ENCODE measurements at places on chromosomes 3 and 15. TPM values are rescaled to one million over a fixed set of nuclear protein-coding genes. Genes with fewer than 3 reads are reported as not detected.

- no peak for DNase-seq
These were observed 13.3 kb downstream of the ZNF280D start for GRCh38 chr15:56719774-56720555.

- no peak for DNase-seq
These were observed 78.9 kb upstream of the TRIM42 start for GRCh38 chr3:140599009-140599408.

GRCh38 chr3:119468041-119468440 is 722 bp upstream of the POGLUT1 start:
- no peak for DNase-seq

GPR15 gene
- not detected for total RNA-seq

DNA sequence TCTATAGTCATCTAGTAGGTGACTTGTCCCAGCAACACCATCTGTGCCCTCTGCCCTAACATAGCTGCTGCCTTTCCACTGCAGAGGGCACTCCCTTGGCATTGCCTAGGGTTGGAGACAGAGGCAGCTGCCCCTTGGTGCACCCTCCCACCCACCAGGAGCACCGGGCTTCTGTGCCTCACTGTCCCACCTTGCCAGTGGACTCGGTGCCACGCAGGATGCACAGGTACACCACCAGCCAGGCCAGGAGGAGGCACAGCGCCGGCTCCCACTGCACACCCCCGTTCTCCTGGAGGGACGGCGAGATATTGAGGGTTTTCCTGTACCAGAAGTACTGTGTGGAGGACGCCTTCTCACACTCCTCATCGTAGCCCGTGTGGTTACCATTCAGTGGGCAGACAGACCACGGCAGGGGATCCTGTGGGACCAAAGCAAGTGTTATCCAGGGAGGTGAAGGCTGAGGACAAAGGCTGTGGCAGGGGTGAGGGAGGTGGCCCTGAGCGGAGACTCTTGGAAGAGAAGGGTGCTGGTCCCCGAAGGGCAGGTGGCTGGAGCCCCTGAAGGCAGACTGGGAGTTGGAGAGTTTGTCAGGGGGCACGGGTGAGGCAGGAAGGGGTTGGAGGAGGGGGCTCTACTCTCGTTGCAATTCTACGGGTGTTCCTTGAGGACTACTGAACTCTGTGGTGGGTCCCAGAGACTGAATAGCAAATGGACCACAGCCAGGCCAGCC is 20.6 kb downstream of the SLC6A20 start:
- peak; percentile 7 for DNase-seq

DNA sequence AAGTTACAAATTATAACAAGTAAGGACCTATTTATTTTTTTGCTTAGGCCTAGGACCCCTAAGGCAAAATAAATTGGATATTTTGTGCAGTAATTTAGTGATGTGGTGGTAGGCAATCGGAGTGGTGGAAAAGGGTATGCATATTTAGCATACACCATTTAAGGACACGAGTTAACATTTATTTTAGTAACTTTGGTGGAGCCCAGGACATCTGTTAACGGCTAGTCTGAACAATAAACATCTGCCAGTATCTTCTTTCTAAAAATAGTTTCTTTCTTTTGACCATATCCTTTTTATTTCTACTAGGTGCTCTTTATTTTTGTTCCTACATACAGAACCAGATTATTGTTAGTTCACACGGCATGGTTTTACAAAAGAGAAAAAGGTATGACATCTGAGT is 326.3 kb downstream of the CHL1 start:
- no peak for DNase-seq

DNA sequence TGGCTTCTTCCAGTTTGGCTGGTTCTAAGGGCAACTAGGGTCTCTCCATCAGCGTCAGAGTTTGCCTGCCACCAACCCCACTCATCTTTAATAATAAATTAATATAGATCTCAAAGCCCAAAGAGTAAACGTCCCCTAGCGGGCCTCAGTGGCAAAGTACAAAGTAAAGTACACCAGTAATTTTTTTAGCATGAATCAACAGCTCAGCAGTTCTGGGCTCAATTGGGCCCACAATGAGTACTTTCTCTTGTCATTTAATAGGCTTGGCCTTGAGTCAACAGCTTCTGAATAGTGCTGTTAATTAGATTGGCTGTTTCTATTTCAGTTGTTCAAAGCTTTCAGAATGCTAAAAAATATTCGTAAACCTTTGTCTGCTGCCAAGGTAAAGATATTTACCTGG is 89.0 kb upstream of the PFN2 start:
- DNase-seq: no peak

ISLR gene
- 82.3 TPM for total RNA-seq

ANKRD34C gene
- under 0.01 TPM for total RNA-seq

DNA sequence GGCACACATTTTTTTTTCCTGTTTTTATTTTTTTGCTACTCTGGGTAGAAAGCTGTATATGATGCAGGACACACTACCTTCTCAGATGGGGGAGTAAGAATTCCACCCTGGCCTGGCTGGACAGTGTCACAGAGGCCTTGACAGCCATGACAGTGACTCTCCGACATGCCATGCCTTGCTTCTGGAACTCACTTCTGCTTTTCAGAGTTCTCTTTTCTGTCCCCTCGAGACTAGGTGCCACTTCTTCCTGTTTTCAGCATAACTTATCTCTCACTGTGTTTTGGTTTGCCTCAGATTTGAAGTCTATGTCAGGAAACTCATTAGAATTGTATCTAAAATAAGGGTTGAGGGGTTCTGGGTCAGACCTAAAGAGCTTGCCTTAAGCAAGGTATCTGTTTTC is 69.1 kb upstream of the SEC13 start:
- DNase-seq: peak; percentile 37

GRCh38 chr15:52481915-52482314 is 46.8 kb downstream of the MYO5A start:
- DNase-seq: peak; percentile 73

ATP13A5 gene
- 0.09 TPM for total RNA-seq

CLRN1 gene
- 0.18 TPM for total RNA-seq

DNA sequence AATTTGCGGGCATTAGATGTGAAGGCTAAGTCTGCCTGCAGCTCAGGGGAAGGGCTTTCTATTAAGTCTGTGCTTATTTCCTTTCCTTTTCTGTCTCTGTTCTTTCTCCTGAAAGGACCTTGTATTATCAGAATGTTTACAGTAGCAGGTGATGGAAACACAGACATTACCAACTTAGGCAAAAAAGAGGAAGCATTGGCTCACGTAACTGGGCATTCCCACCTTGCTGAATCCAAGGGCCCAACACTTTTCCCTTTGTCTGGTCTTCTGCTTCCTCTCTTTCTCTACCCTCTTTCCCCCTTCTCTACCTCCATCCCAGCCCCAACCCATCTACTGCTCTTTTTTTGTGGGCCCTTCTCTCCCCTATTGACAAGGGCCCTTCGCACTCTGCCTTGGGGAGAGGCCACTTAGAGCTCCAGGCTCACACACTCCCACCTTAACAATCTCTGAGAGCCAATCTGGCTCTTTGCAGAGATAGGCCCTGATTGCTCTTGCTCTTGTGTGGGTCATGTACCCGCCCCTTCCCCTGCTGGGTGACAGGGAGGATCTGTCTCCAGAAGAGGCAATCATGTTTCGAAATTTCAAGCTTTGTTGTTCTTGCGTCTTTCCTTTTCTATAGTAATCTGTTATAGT is 35.0 kb downstream of the ACAA1 start:
- no peak for DNase-seq

GRCh38 chr3:193800138-193801043 is 207.4 kb downstream of the OPA1 start:
- peak; percentile 75 for DNase-seq

- no peak for DNase-seq
These were observed 6.4 kb downstream of the GRM7 start for GRCh38 chr3:6867269-6867668.

- DNase-seq: no peak
These were observed 31.5 kb downstream of the SQOR start for GRCh38 chr15:45666119-45666875.

RTP3 gene
- 0.04 TPM for total RNA-seq

GRCh38 chr15:61849447-61849846 is 210.8 kb downstream of the VPS13C start:
- DNase-seq: no peak

GRCh38 chr3:113006359-113007056 is 15.7 kb downstream of the GTPBP8 start:
- no peak for DNase-seq

DNA sequence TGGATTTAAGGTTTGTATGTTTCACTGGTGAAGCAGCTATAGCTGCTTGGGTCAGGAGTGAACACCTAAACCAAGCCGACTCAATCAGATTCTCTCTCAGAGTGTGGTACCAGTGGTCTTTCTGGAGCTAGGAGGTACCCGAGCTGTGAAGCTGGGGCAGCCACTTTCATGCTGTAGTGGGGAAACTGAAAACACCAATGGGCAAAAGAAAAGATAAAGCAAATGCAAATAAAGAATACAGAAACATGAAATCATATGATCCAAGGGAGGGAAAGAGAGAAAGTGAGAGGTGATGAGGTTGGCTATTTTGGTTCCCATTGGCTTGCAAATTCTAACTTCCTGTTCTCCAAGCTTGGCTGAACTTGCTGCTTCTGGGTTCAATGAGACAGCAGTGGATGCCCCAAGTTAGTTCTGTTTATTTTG is 212.3 kb upstream of the CFAP20DC start:
- DNase-seq: peak; percentile 23

NAA50 gene
- total RNA-seq: 122 TPM

DNA sequence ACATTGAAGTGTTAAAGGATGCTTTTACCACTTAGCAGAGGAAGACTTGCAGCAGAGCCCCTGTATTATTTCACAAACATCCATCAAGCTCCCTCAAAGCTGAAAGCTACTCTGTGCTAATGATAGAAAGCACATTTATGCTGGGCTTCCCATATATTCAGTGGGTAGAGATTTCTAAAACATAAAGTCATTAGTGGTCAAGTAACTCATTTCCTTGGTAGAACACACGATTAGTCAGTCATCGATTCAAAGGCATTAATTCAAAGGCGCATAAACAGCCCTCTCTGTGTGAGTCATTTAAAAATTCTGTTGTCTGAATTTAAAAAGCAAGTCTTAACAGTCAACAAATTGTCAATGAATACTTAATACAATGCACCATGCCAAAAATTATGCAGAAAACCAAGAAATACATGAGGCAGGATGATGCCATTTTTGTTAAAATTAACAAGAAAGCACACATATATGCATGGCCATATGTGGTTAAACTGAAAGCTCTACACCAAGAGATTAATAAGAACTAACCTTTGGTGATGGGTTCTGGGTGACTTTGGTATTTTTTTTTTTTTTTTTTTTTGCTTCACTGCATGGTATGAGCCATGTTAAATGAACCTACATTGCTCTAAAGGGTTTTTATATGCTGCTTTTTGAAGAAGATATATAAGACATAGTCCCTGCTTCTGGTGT is 61.7 kb downstream of the LDHAL6B start:
- no peak for DNase-seq

Data from muscle of leg (tissue), 16 donors.